ENCODE measurements at places on chromosomes 12 and 14.

DNA sequence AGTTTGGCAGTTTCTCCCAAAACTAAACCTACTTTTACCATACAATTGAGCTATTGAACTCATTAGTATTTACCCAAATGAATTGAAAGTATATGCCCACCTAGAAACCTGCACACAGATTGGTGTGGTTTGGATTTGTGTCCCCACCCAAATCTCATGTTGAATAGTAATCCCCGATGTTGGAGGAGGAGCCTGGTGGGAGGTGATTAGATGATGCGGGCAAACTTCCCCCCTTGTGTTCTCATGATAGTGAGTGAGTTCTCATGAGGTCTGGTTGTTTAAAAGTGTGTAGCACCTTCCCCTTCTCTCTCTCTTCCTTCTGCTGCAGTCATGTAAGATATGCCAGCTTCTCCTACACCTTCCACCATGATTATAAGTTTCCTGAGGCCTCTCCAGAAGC is 4.0 kb upstream of the KRT6C start:
- no peak for DNase-seq

DNA sequence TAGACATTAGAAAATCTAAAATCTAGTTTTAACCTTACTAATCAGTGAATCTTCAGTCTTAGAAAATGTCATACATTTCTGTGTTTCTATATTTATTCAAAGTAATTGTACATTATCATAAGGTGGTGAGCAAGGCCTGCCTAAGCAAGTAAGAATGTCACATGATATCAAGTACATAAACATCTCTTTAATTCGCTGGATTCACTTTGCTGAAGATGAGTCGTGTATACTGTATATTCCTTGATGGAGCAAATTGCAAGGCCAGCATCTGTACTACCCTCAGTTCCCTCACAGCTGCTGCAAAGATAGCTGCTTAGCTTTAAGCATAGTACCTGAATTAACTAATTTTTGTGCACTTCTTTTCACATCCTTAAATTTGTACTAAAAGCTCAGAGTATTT is 8.5 kb upstream of the AK7 start:
- no peak for DNase-seq

- no peak for DNase-seq
Observed at GRCh38 chr12:121467638-121468498, 68.0 kb downstream of the RNF34 start.

DNA sequence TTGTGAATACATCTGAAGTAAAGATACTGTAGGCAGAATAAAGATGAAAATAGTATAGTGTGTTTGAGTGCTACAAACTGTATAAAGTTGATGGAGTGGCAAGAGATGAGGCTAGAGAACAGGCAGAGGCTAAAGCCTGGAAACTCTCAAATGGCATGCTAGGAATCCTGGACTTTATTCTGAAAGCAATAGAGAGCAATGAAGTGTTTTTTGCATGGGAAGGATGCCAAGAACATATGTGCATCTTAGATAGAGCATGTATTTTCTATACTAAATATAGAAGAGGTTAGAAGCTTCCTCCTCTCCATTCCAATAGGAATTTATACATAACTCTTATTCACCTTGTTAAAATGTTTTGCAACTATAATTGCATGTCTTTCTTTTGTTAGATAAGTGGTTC is 86.3 kb upstream of the TMTC2 start:
- DNase-seq: no peak

DNA sequence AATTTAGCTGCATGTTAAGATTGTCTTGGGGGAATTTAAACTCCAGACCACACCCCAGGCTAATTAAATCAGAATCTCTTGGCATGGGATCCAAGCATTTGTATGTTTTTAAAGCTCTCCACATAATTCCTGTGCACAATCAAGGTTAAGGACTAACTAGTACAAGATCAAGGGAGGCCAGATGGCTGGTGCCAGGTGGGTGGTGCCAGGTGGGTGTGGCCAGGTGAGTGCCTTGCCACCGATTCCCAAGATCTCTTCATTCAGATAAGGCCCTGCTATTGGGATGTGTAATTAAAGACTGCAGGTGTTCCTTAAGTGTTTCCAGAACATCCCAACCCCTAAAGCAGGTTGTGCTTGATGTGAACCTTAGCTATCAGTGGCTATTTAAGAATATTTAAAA is 75.1 kb downstream of the NRXN3 start:
- no peak for DNase-seq

GRCh38 chr14:74155287-74155686 is 70.5 kb downstream of the LIN52 start:
- DNase-seq: no peak

GRCh38 chr12:56721216-56721615 is 3.9 kb downstream of the NACA start:
- no peak for DNase-seq

- no peak for DNase-seq
Observed at GRCh38 chr14:63438065-63438757, 105.0 kb downstream of the PPP2R5E start.
